ENCODE measurements at places on chromosomes 2 and 18. TPM values are rescaled to one million over a fixed set of nuclear protein-coding genes. Genes with fewer than 3 reads are reported as not detected.

- H3K4me3 ChIP-seq: no peak overlapping the region
- H3K4me1 ChIP-seq: no peaks in the 10 kb centered on the region
- no peak for DNase-seq
Measured at GRCh38 chr2:68506170-68506569, 38.8 kb downstream of the APLF start.

The BUB1 gene
- 7.1 TPM for total RNA-seq

The REG3G gene
- total RNA-seq: not detected

DNA sequence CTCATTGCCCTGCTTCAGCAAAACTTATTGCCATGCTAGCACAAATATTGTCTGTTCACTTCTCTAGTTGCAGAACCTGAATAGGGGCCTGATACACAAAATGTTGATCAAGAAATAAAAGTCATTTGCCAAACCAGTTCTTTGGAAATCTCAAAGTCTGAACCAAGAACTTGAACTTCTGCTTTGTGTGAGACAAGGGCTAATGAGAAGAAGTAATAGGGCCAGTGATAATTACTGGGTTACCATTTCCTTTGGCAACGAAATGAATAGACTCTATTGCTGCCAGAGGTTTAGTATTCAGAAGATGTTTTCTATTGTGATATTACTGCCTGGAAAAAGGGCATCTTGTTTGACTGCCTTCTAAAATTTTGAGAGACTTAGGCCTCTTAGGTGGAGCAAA is 35.0 kb downstream of the TMEFF2 start:
- no peak overlapping the region for H3K4me3 ChIP-seq
- peaks cover 9% of the 10 kb centered on the region for H3K4me1 ChIP-seq
- no peaks in the 10 kb centered on the region for H3K27me3 ChIP-seq
- no peak overlapping the region for H3K27ac ChIP-seq
- H3K36me3 ChIP-seq: no peaks in the 10 kb centered on the region
- DNase-seq: no peak

DNA sequence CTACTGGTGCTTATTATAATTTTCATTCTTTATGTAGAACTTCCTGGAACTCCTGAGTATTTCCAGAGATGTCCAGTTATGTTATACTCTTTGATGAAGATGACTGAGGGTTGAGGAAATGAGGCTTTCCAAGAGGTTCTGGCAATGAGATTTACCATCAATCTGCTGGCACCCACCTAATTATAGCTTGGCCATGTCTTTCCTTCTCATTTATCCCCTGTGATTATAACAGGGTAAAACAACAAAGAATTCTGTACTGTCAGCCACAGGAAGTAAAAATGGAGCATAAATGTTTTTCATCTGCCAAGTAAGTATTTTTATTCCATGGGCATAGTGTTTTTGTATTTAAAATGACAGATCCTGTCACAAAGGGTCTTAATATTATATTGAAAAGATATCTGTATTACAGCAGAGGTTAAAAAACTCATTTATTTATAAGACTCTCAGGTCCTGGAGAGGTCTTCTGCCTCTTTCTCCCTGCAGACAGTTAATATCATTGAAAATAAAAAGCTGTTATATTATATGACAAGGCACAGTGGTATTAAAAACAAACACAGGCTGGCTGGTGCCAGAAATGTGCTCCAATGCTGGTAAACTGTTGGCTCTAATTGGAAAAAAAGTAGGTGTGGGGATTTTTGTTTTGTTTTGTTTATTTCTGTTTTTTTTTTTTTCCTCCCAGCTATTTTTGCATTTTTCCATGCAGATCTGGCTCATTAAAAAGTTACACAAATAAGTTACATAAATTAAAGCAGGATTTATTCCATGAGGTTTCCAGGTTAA is 1764.1 kb upstream of the CELF4 start:
- H3K27me3 ChIP-seq: no peaks in the 10 kb centered on the region
- no peak overlapping the region for H3K4me3 ChIP-seq
- no peaks in the 10 kb centered on the region for H3K4me1 ChIP-seq
- H3K36me3 ChIP-seq: no peaks in the 10 kb centered on the region

DNA sequence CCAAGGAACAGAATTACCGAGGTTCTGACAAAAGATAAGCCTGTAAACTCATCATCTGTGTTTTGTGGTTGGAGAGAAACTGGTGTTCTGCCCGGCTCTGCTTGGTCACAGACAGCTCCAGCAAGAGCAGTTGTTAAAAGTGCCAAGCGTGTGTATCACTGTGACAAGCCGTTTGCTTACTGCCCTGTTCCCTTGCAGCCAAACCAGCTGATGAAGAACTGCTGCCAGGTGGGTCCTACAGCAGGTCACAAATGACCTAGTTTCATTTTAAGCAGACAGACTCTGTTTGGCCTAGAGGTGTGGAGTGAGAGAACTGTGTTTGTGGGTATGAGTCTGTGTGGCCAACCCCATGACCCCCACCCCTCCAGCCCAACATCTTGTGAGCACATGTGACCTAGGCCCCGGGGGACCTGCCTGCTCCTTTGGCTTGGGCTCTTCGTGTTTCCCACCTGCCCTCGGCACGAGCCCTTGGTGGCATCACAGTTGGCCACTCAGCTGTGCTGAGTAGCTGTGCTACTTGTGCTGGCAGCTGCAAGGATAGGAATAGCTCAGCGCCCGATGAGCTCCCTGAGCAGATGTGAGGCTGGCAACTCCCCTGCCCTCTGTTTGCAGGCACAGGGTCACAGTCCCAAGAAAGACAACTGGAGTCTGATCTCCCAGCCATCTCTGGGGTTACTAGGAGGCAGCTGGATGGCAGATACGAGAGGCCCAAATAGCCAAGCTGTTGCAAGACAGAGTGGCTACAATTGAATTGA is 9.7 kb downstream of the OXER1 start:
- H3K4me3 ChIP-seq: no peak overlapping the region
- no peak for DNase-seq
- peak overlapping the region; percentile 13 for H3K27ac ChIP-seq
- peaks cover 53% of the 10 kb centered on the region for H3K4me1 ChIP-seq

The CYS1 gene
- total RNA-seq: 0.60 TPM

The TSHZ1 gene
- total RNA-seq: 20.2 TPM

The PRKAG3 gene
- not detected for total RNA-seq

The EFHD1 gene
- total RNA-seq: 3.8 TPM

- DNase-seq: no peak
- no peak overlapping the region for H3K4me3 ChIP-seq
- H3K27me3 ChIP-seq: no peaks in the 10 kb centered on the region
- H3K4me1 ChIP-seq: no peaks in the 10 kb centered on the region
- no peaks in the 10 kb centered on the region for H3K36me3 ChIP-seq
- no peak overlapping the region for H3K27ac ChIP-seq
Measured at GRCh38 chr2:50647381-50647780, 384.6 kb downstream of the NRXN1 start.

DNA sequence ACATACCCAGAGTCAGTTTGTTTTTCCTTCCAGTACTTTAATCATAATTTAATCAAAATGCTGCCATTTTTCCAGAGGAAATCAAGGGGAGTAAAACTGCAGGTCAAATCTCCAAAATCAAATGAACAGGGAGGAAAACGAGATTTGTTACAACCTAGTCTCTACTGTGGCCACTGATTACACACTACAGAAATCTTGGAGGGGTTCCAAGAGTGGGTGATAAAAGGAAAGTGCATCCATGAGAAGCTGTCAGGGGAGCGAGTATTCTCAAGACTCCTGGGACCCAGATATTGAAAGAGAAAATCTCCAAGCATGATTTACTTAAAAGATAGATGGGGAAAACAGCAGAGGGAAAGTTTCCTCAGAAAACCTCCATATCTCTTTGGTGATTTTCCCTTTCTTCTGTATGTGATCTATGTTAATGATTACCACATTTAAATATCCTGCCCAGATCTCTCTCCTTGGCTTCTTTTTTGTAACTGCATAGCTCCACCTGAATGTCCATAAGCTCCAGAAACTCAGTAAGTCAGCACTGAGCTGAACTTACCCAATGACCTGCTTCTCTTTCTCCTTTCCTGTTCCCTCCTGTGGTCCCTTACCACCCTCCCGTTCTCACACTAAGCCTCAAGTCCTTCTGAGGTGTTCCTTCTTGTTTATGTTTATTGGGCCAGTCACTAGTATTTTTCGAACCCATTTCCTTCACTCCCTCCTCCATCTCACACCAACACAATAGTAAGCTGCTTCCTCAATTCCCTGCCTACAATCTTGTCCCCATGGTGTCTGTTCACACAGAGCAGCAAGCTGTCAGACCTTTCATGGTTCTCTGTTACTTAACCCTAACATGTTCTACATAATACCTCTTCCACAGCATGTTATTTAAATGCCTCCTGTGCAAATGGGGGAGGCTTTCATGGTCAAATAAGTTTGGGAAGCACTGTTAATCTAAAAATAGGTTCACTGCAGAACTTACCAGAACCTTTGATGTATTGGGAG is 73.9 kb upstream of the TWSG1 start:
- H3K36me3 ChIP-seq: peaks cover 30% of the 10 kb centered on the region
- H3K4me3 ChIP-seq: no peak overlapping the region
- no peaks in the 10 kb centered on the region for H3K4me1 ChIP-seq
- DNase-seq: no peak
- no peak overlapping the region for H3K27ac ChIP-seq

Measured in left lung (tissue), 14 donors.